ENCODE measurements at places on chromosomes 5 and 9. TPM values are rescaled to one million over a fixed set of nuclear protein-coding genes. Genes with fewer than 3 reads are reported as not detected.
A peak's percentile ranks its signal among the peaks of the same experiment; 100 is the strongest.

DNA sequence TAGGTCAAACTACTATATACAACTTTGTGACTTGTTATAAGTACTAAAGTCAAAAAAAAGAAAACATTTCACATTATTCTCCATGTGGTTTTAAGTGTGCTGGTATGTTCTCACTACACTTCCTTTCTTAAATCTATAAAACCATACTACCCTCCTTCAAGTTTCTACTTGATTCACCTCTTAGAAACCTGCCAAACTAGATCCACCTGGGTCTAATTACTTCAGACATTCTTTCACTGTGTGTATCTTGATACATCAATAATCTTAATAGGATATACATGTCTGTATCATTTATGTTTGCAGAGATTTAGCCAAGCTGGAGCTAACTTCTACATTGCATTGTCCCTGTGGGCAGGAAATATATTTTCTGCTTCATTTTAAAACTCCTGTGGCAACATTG is 1012.6 kb downstream of the EFNA5 start:
- H3K27me3 ChIP-seq: no peaks in the 10 kb centered on the region
- no peaks in the 10 kb centered on the region for H3K4me1 ChIP-seq
- no peak overlapping the region for H3K4me3 ChIP-seq
- no peak overlapping the region for H3K27ac ChIP-seq
- no peak for DNase-seq

Gene LRRC14B
- total RNA-seq: not detected

DNA sequence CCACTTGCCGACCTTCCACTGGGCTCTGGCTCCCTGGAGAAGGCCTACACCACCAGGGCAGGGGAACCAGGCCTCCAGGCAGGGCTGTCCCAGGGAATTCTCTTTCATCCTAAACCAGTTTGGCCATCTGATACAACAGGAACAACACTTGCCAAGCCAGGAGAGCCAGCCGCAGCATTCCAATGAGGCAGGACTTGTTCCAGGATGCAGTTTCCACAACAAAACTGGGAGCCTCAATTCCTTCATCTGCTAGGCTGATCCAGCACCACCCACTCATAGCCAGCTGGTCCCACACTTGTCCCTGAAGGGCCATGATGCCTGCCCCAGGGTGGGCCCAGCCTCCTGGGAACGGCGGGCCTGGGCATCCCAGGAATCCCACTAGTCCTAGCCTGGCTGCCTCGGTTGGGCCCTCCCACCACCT is 26.0 kb downstream of the BICD2 start:
- peak; percentile 76 for DNase-seq
- no peaks in the 10 kb centered on the region for H3K36me3 ChIP-seq
- no peak overlapping the region for H3K4me3 ChIP-seq
- no peaks in the 10 kb centered on the region for H3K27me3 ChIP-seq

Gene CBY3
- total RNA-seq: not detected

DNA sequence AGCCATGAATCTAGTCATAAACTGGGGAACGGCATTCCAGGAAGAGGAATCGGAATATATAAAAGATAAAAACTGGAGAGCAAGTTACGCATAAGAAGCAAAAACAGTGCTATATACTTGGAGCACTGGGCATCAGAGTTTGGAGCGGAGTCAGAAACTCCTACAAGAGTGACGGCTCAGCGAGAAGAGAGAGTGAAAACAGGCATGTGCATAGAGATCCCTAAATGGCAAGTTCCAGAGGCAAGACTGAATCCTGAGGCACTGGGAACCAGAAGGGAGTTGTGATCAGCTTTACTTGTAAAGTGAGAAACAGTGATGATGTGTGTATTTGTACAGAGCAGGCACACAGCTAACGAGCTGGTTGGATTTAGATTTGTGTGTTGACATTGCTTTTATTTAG is 514.4 kb upstream of the TNC start:
- no peak for DNase-seq
- H3K36me3 ChIP-seq: no peaks in the 10 kb centered on the region
- H3K27ac ChIP-seq: no peak overlapping the region
- no peaks in the 10 kb centered on the region for H3K27me3 ChIP-seq
- H3K4me3 ChIP-seq: no peak overlapping the region

Measured in prostate gland (tissue), 2 donors.